C1 segment of cervical spinal cord (tissue), 14 donors: ENCODE measurements at places on chromosomes 11 and 22.
A peak's percentile ranks its signal among the peaks of the same experiment; 100 is the strongest.

GRCh38 chr11:95156916-95157541 lies 67.4 kb downstream of the ENDOD1 start:
- no peak for DNase-seq

DNA sequence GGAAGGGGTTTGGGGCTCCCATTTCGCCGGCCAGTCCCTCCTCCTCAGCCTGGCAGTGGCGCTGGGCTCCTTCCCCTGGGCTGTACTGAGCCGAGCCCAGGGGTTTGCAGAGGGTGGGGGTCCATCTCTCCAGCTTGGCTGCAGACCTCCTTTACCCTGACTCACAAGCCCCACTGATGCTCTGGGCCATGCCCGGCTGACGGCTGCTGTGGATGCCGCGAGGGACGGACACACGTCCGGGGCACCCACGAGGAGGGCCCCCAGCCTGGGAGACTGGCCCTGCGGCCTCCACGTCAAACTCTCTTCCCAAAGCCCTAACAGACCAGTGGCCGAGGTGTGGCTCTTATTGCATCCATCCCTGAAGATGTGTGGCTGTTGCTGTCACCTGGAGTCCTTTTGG lies 14.1 kb downstream of the PMM1 start:
- DNase-seq: no peak

GRCh38 chr11:124823512-124824376 lies 23.5 kb upstream of the MSANTD2 start:
- no peak for DNase-seq

GRCh38 chr22:21587803-21588611 lies 20.5 kb downstream of the UBE2L3 start:
- no peak for DNase-seq

DNA sequence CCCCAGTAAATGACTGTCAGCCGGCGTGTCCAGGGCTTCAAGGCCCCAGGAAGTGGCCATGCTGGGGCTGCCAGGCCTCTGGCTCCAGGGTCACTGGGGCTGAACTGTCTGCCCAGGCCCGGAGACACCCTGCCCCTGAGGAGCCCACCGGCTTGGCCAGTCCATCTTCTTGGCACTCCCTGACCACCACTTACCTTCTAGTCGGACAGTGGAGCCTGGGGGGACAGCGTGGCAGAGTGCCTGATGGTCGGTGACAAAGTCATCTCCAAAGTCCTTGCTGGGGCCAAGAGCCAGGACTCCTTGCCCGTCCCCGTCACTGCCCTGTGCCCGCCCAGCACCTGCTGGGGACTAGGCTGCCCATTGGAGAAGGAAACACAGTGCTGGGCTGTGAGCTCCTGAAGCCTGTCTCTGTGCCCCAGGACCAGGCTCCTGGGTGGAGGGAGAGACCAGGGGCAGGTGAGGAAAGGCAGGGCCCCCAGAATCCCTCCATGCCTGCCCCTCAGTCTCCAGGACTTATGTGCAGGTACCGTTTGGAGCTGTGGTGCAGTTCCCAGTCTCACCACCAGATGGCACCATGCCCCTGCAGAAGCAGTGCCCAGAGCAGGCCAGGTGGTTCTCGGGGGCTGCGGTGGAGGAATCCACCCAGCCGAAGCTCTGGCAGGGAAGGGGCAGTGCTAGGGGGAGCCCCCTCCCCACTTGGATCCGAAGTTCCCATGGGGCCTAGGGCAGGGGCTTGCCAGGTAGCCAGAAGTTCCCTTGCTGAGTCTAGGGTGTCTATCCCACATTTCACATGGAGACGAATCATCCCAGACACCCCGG lies 6.0 kb upstream of the CCDC188 start:
- peak; percentile 35 for DNase-seq

GRCh38 chr11:88810420-88811097 lies 255.2 kb downstream of the GRM5 start:
- no peak for DNase-seq

DNA sequence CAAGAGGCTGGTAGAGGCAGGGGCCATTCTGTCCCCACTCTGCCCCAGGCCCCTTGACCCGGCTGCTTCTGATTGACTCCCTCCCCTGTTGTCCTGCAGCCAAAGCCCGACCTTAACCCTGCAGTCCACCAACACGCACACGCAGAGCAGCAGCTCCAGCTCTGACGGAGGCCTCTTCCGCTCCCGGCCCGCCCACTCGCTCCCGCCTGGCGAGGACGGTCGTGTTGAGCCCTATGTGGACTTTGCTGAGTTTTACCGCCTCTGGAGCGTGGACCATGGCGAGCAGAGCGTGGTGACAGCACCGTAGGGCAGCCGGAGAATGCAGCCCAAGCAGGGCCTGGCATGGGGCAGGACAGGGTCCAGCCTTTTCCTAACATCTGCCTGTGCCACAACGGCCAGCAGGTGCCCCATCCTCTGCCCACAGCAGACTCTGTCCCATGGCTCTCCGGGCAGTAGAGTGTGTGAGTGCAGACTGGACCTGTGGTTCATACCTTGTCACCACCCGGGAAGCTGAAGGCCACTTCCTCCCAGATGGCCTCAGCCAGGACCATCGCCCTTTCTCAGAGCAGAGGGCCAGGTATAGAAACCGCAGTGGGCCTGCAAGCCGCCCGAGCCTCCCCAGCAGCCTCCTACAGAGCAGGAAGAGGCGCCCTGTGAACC lies 26.8 kb upstream of the MGAT3 start:
- no peak for DNase-seq

DNA sequence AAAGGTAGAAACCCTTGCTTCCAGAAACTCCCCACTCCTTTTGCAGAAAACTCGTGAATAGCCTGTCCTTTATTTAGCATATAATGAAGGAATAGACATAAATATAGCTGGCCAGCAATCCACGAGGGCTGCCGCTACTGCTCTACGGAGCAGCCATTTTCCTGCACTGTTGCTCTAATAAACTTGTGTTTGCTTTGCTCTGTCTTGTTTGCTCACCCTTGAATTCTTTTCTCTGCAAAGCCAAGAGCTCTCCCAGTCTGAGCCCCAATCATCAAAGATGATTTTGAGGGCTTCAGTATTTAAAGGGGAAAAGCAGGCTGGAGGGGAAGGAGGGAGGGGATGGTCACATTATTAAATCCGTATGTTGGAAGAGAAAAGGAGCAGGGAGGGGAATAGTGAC lies 16.6 kb upstream of the CHKA start:
- no peak for DNase-seq
